ENCODE measurements at places on chromosomes 2 and 18.

DNA sequence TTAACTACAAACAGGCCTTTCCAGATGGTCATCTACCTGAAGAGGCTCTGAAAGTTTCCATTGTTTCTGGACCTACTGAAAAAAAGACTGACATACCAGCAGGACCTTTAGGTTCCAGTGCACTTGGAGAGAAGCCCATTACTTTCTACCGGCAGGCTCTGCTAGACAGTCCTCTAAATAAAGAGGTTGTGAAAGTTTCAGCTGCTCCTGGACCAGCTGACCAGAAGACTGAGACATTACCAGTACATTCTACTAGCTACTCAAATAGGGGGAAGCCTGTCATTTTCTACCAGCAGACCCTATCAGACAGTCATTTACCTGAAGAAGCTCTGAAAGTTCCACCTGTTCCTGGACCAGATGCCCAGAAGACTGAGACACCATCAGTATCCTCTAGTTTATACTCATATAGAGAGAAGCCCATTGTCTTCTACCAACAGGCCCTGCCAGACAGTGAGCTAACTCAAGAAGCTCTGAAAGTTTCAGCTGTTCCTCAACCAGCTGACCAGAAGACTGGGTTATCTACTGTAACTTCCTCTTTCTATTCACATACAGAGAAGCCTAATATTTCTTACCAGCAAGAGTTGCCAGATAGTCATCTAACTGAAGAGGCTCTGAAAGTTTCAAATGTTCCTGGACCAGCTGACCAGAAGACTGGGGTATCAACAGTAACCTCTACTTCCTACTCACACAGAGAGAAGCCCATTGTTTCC, 65.8 kb downstream of the ALMS1 start:
- no peak for DNase-seq

DNA sequence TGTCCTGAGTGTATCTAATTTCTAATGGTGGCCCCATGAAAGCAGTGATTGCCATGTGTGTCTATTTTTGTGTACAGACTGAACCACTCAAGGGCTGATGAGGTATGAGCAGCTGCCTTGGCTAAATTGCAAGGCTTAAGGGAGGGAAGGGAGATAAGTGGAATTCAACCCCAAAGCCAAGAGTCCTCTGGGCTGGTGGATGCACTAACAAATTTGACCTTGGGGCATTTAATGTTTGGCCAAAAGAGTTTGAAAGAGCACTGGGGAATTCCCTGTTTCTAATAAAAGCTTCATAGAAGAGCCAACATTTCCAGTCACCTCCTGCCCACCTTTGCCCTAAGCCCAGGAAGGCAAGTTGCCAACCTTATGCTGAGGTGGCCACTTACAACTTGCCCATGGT, 172.1 kb downstream of the SETBP1 start:
- peak; percentile 73 for DNase-seq

DNA sequence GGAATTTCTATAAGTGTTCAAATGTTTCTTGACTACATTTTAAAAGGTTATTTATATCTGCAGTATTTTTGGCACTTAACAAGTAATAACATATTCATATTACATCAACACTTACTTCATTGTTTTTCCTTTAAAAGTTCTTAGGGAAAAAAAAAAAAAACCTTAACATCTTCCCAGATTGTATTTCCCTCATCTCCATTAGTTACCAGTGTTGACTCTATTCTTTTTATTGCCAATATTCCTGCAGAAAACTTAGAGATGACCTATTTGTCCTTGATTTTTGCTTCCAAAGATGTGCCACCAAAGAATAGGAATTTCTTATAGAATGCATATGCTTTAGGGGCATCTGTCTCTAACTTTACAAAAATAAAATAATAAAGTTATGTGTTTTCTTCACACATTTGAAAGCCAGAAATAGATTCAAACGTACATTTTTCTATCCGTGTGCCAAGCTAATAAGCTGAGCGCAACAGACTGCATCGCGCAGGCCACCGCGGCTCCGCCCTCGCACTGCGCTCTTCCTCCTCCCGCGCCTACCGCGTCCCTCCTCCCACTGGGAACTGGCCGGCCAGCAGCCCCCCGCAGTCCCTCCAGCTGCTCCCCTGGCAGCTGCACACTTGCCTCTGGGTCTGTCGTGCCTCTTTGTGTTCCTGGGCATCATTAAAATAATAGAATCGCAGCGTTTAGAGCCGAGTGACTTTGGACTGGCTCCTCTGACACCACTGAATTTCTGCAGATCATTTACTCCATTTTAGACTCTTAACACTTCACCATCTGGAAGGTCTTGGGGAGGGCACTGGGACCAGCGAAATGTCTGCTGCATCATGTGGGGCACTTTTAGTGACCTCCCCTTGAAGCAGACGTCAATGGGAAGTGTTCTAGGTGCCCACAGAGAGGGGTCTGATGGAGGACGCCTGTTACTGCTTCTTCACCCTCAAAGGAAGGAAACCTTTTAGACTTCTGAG, 21.2 kb upstream of the NAB1 start:
- DNase-seq, result peak; percentile 54

- DNase-seq, result no peak
These were observed 61.4 kb downstream of the XDH start for GRCh38 chr2:31353179-31353578.

- DNase-seq, result no peak
These were observed 19.5 kb upstream of the SLC9A4 start for GRCh38 chr2:102453501-102453900.

DNA sequence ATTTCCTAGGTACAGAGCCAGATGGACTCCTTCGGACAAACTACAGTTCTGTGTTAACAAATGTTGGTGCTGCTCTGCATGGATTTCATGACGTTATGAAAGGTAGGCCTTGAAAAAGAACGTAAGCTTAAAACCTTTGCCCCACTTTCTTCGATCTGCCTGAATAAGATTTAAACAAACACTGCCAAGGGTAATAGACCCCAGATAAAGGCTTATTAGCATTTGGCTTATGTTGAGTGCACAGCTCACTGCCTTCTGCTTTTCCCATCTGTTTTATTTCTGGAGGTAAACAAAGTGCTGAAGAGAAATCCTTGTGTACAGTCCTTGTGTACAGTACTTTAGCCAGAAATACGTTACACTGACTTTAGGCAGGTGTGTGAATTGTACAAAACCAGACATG, 50.0 kb upstream of the STON1 start:
- DNase-seq, result peak; percentile 74

GRCh38 chr2:143284087-143284675, 155.0 kb downstream of the ARHGAP15 start:
- peak; percentile 39 for DNase-seq

DNA sequence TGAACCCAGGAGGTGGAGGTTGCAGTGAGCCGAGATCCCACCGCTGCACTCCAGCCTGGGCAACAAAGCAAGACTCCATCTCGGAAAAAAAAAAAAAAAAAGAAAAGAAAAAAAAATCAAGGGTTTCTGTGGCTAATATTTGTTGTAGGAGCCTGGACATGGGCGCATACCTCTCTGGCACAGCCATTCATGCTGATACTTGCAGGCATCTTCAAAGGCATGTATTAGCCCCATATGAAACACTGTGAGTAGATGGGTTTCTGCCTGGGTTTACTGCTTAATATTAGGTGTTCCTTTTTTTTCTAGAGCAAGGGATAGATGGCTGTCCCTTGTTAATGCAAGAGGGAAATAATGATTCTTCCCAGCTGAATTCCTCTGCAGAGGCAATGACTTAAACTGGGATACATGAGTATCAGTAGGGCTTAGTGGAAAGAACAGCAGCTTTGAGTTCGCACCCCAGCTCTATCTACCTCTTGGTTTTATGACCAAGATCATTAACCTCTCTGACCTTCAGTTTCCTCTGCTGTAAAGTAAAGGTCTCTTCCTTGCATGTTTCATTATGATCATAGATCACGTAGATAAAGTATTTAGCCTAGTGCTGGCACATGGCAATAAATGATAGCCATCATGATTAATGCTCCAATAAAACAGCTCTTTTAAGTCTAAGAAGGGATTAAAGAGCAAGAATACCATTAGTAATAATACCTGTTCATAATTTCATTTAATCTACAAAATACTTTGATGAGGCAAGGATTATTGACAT, 4.5 kb upstream of the ATL2 start:
- DNase-seq, result no peak

- no peak for DNase-seq
These were observed 899 bp downstream of the RAX start for GRCh38 chr18:59272221-59272888.

DNA sequence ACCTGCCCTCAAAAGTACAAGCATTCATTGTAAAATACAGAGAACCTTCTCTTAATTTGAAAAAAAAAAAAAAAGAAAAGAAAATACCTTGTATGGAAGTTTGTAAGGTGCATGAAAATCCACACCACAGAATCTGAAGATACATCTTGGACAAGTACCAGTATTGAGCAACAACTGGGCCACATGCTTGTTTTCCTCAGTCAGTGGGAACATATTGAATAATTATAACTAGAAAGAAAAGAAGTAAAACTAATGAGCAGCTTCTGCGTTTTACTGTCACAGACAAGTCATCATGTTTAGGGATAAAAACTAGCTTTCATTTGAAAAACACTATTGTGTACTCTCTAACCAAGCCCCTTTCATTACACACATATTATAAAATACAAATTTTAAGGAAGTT, 5.8 kb upstream of the PEX13 start:
- DNase-seq, result no peak

DNA sequence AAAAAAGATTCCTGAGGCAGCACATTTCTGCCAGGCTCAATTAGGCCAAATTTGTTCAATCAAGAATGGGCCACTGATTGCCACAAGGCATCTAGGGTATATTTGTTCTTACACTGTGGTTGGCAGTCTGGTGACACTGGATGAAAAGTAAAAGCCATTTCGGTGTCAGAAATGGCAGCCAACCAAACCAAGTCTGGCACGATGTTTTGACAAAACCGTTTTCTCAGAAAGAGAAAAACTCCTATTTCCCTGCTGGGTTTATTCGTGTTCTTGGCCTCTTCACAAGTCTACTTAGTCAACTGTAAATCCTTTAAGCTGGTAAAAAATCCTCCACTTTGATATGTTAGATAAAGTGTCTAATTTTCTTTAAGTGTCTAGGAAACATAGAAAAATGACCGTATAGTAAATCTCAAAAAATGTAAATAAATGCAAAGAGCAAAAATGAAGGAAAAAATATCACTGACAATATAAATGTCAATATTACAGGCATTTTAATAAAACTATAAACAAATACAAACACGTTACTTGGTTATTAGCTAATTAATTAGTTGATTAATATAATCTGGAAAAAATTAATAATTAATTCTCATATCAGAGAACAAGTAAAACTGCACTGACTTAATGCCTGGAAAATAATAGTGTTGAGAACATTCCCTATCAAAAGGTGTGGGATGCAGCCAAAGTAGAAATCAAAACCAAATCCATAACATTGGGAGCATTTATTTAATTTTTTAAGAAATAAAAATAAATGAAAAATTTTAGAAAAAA, 182.0 kb upstream of the ZNF804A start:
- DNase-seq, result no peak

- no peak for DNase-seq
These were observed 192.4 kb upstream of the LRP1B start for GRCh38 chr2:142323206-142323605.

- DNase-seq, result no peak
These were observed 284.6 kb downstream of the MYT1L start for GRCh38 chr2:2046497-2046896.

DNA sequence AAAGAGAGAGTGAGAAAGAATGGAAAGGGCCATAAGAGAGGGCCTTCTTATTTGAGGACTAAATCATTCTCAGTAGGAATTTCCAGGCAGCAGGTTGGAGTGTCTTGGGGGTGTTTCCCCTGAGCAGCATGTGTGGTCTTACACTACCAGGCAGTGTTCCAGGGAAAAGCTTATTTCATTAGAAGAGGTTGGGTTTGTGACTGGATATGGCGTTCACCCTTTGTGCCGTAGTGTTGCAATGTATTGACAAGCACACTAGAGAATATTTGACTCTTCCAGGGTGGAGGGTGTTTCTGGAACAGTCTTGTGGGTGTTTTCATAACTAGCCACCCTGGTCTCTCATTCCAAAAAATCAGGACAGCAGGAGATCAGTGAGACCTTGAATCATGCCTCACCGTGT, 105.5 kb downstream of the NRP2 start:
- DNase-seq, result no peak

DNA sequence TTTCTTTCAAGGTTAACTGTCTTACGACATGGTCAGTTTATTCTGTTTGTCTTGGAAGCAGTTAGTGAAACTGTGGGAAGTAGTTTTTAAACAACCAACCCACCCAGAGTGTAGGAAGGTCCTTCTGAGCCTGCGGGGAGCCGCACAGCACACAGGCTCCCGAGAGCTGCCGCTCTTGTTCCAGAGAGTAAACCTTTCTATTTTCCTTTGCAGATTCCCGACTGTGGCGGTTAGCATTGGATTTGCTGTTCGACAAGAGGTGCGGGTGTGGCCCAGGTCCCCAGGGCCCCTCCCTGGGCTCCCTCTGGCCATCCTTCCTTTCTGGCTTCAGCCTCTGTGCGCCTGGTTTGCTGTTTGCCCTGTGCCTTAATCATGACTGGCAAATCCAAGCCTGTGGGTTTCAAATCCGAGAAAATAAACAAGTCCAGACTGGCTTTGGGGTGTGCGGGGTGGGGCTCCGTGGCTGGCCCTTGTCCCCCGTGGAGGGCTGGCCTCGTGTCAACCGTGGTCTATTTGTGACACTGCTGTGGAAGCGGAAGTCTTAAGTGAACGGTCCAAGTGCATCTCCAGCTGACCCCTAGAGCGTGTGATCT, 30.7 kb downstream of the IMPA2 start:
- DNase-seq, result no peak

GRCh38 chr2:151543876-151544275, 134.2 kb downstream of the RIF1 start:
- no peak for DNase-seq

GRCh38 chr2:77370511-77370910, 151.7 kb downstream of the LRRTM4 start:
- no peak for DNase-seq

DNA sequence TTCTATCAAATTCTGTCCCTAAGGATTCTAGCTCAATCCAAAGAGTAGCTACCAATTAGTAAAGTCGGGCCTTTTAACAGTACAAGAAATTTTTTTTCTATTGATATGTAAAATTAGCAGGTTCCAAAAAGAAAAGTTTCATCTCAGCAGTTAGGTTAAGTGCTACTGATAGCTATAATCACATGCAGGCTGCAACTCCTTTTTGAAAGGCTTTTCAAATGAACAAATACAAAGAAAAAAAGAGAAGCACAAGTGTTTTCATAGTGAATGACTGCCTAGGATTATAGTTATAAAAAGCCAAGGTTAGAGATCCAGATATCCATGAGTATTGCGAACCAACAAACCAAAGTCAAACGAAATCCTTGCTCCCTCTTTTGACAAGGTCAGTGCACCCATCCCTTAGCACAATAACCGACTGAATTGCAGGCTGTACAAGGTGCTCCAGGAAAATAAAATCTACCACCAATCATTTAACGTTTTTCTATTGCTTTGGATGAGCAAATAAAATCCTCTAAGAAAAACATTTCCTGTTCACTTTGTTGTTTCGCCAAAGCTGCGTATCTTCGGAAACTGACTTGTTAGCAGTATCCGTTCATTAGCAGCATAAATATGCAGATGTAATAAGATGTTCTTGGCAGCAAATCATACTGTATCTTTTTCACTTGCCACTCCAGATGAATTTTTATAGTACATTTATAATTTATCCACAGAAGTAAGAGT, 100.2 kb downstream of the SRBD1 start:
- no peak for DNase-seq
